Germinal center (tissue), 1 donor: ENCODE measurements at places on chromosomes 4 and X.

DNA sequence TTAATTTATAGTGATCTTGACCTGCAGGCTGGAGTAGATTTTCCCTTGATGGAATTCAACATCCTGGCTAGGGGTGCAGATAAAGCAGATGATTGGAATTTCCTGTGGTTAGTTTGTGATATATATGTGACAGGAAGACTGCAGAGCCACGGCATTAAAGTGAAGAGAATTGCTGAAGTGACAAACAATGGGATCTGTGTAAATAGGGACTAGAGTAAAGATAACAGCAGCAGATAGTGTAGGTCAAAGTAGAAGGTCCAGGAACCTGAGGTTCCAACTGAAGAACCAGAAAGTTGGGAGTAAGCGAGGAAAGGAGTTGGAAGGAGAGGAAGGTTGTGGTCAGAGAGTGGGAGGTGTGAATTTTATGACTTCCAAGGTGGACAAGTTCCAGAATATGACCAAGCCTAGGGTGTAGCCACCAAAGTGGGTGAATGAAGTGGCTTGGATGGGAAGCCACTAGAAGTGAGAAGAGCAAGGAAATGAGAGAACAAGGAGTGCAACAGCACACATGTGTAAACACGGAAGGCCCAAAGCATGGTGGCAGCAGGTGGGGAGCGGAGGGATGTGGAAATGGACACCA lies 325.0 kb downstream of the RAB28 start:
- DNase-seq: no peak

GRCh38 chrX:6383917-6384316 lies 151.0 kb downstream of the VCX3A start:
- no peak for DNase-seq

DNA sequence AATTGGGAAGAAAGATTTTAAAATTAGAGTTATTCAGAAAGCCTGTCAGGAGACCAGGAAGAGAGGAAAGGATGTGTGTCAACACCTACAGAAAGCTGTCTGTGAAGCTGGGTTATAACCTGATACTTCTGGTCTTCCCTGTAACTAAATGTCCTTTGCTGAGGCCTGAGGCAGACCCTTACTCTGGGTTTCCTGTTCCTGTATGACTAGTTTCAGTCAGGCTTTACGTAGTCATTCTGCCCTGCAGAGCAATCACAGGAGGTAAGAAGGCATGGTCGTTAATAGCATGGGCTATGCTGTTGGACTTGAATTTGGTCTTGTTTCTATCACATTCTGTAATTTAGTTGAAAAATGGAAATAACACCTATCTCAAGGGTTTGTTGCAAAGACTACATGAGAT lies 110.5 kb upstream of the IGFBP7 start:
- DNase-seq: no peak

- no peak for DNase-seq
These were observed 30.5 kb downstream of the FGFRL1 start for GRCh38 chr4:1041936-1042330.

GRCh38 chr4:94913316-94913715 lies 155.6 kb downstream of the BMPR1B start:
- no peak for DNase-seq

- DNase-seq: no peak
These were observed 79.8 kb downstream of the PSAPL1 start for GRCh38 chr4:7354927-7355326.

DNA sequence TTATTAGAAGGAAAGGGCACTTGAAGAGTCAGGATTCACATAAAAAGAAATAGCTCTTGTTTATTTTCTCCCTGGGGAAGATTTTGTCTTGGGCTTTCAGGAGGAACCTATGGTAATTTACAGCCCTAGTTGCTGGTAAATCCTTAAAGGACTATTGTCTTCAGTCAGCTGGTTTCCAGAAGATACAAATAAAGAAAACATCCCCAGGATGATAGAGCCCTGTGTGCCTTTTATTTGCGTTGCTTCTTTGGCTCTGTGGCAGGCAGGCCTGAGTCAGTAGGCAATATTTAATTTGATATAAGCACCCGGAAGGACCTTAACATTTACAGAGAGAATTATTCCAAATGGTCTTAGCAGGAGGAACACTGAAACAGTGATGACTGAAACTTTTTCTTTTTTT lies 131.0 kb upstream of the SLC34A2 start:
- DNase-seq: no peak

- peak; percentile 8 for DNase-seq
These were observed 27.3 kb upstream of the JADE1 start for GRCh38 chr4:128782076-128782715.

GRCh38 chrX:43175434-43175833 lies 397.5 kb upstream of the PPP1R2C start:
- DNase-seq: no peak

- no peak for DNase-seq
These were observed 295 bp upstream of the TLR10 start for GRCh38 chr4:38783109-38783460.

- no peak for DNase-seq
These were observed 19.1 kb downstream of the FNIP2 start for GRCh38 chr4:158787709-158788475.

DNA sequence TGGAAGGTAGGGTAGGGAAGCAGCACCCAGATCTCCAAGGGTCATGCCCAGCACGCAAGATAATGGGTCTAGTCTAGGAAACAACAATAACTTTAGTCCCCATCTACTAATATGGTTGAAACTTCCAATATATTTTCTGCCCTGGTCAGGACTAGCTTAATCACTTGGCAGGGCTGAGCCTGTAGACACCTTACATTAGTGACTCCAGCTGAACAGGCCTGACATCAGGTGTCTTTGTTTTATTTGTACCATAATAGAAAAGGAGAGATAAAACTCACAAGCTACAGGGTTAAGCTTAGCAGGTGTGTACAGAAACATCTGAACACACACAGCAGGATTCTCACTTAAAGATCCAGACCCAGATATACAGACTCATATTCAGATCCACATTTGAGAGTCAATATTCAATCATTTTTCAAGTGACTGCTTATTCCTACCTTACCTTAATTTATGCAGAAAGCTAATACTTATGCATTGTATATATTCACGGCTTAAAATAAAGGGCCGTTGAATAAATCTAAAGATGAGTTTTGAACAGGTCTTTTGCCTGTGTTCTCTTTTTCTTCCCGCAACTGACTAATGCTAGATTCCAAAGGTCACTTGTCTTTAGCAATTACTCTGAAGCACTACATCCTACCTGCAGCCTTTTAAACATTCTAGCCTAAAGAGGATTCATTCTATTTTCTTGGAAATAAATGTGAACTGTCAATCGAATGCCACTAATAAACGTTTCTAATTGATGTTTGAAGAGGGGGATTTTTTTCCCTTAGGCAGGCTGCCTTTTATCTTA lies 745.3 kb downstream of the RPA4 start:
- no peak for DNase-seq

- DNase-seq: no peak
These were observed 61.0 kb downstream of the CHST7 start for GRCh38 chrX:46634577-46634976.

DNA sequence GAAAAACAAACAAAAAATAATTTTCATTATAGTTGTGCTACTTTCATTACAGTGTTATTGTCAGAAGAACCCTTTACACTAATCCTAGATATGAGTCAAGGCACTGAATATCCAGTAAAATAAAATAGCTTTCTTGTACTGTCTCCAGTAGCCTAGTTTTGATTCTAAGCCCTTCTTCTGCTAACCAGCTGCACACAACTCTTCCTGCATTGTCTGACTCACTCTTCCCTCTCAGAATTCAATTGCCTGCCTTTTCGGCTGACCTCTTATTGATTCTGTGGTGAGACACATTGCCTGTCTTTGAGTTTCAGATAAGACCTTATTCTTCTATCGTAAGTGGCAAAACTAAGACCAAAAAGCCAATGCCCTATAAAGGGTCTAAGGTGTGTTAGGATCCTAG lies 26.7 kb upstream of the PCDH18 start:
- no peak for DNase-seq

DNA sequence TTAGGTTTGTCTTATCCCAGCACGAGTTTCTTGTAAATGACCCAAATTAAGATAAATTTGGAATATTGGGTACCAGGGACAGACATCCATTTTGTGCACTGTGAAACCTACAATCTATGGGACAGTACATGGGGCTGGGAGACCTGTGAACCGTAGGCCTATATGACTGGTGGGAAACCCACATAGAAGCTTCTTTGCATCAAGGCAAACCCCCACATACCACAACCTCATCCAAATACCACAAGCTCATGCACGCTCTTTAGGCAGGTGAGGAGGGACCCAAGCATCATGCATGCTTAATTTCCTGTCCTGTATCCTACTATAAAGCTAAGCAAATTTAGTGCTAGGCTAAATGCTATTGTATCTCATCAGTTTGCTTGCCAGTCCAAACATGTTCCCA lies 47.8 kb downstream of the NIPAL1 start:
- DNase-seq: no peak

DNA sequence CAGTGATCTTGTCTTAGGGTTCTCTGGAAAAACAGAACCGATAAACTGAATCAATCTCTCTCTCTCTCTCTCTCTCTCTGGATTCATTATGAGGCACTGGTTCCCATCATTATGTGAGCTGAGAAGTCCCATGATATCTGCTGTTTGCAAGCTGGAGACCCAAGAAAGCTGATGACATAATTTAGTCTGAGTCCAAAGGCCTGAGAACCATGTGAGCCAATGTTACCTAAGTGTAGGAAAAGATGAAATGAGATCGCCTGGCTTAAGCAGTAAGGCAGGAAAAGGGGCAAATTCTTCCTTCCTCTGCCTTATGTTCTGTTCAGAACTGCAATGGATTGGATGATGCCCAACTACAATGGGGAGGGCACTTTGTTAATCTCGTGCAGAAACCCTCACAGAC lies 207.4 kb downstream of the RBM46 start:
- DNase-seq: no peak

DNA sequence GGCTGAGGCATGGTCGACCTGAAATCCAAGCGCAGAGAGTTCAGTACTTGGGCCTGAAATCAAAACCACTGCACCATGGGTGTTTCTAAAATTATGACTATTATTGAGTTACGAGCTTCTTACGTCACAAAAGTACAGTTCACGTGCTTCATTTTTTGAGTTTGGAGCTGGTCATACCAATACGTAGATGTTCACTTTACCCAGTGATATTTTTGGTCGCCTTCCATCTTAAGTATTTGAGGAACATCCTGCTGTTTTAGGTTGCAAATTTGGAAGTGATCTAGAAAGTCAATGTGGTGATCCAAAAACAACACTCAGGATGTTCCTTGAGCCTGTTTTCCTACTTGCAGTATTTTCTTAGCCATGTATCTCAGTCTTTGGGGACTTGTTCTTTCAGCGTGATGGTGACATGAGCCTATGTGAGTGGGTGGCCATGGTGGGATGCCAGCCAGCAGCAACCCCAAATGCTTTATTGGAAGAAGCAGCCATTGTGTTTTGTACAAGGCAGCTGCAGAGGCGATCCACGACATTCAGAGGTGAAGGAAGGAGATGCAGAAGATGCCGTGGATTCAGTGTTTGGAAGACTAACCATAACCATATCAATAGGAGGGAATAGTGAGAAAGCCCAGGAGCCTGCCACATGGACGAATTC lies 28.7 kb downstream of the LDB2 start:
- DNase-seq: no peak

DNA sequence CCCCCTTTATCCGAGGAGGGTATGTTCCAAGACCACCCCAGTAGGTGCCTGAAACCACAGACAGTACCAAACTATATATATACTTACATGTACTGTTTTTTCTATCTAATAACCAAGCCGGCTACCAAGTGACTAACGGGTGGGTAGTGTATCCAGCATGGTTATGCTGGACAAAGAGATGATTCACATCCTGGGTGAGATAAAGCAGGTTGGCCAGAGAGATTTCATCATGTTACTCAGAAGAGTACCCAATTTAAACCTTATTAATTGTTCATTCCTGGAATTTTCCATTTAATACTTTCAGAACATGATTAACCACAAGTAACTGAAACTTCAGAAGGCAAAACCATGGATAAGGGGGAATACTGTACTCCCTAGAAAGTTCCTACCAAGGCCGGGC lies 46.5 kb downstream of the RFC1 start:
- DNase-seq: no peak

DNA sequence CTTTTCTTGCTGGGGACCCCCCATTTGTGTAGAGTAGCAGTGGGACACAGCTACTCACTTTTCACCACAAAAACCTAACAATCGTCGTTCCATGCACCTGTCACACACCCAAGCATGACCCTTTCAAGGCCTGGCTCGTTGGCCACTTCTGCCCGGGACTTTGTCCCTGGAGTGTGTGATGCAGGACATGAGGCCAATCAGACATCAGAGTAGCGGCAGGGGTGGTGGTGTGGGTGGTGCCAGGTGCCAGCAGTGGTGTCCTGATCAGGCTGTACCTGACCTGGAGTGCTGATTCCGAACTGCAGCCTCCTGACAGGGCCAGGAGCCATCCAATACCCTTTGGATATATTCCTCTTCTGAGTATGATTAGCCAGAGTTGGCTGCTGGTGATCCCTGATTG lies 23.1 kb upstream of the PROM1 start:
- DNase-seq: no peak

DNA sequence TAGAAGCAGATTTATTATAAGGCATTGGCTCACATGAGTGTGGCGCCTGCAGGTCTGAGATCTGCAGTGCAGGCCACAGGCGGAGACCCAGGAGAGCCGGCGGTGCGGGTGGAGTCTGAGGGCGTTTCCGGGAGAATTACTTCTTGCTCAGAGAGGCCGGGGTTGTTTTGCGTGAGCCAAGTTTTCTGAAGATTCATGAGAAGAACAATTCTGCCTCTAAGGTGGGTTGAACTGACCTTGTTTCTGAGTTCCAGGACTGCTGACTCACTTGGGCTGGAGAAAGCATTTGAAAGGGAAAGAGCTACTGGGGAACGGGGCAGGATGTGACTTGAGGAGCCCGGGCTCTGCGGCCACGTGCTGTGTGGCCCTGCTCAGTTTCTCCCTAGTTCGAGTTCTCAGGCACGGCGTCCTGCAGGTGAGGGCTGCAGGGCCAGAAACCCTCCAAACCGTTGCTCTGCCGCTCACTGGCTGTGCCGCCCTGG lies 36.7 kb upstream of the SORCS2 start:
- no peak for DNase-seq

DNA sequence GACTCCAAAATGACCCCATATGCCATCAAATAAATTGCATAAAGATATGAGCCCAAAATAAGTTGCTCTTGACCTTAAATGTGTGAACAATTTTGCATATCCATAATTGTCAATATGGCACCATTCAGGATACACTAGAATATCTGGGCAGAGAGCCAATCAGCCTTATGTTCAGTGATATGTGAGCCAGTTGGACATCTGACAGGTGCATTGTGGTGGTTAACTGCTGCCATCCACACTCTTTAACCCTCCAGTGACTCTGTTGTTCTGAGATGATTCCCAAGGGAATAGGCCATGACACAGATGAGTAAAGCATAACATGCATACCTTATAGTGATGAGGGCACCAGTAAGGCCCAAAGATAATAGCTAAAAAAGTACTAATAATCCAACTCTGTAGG lies 500.1 kb downstream of the PCDH18 start:
- no peak for DNase-seq

DNA sequence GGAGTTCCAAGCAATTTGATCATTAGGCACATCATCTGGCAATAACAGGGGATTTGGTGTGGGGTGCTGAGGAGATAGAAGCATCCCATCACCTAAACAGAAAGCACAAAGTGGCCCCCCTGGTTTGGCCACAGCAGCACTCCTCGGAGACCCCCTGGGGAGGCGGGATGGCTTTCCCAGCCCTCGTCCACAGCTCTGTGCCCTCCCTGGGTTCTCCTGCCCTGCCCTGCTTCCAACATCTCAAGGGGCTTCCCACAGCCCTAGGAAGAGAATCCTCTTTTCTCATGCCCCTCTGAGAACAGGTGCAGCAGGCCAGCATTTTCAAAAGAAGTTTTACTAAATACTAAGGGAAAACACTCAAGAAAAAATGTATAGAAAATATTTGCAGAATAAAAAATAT lies 12.8 kb downstream of the ATP5ME start:
- no peak for DNase-seq
